ENCODE measurements at places on chromosomes 4 and X. TPM values are rescaled to one million over a fixed set of nuclear protein-coding genes. Genes with fewer than 3 reads are reported as not detected.

NUDT10 gene
- total RNA-seq, result not detected

CT45A5 gene
- not detected for total RNA-seq

GRCh38 chr4:112093636-112094202, 51.5 kb upstream of the FAM241A start:
- DNase-seq, result no peak
- H3K4me1 ChIP-seq, result no peaks in the 10 kb centered on the region
- H3K36me3 ChIP-seq, result no peaks in the 10 kb centered on the region

- H3K27ac ChIP-seq, result no peak overlapping the region
- H3K4me3 ChIP-seq, result no peak overlapping the region
- no peaks in the 10 kb centered on the region for H3K4me1 ChIP-seq
- H3K36me3 ChIP-seq, result no peaks in the 10 kb centered on the region
- peaks cover 6% of the 10 kb centered on the region for H3K27me3 ChIP-seq
These were observed 4.5 kb upstream of the CXCL9 start for GRCh38 chr4:76011700-76012387.

DNA sequence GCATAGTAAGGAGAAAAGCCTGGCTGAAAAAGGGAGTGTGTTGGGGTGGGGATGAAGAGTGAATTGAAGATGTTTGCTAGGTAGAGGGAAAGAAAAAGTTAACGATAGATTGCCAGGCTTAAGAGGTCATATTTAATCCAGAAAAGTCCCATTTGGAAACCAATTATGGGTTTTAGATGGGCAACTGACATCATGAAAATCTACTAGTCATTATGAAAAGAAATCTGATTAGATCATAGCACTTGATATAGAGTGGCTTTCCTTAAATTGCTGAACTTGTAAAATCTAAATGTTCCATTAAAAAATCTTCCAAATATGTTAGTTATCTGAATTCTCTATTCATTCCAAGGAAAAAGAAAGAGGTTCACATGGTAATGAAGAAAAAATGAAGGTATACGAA, 37.5 kb upstream of the IL21 start:
- peaks cover 10% of the 10 kb centered on the region for H3K36me3 ChIP-seq
- no peak overlapping the region for H3K4me3 ChIP-seq
- no peaks in the 10 kb centered on the region for H3K27me3 ChIP-seq

CLDN22 gene
- not detected for total RNA-seq

GRCh38 chr4:106058921-106059320, 163.7 kb downstream of the NPNT start:
- no peak for DNase-seq
- no peak overlapping the region for H3K27ac ChIP-seq
- peaks cover 13% of the 10 kb centered on the region for H3K36me3 ChIP-seq
- no peaks in the 10 kb centered on the region for H3K27me3 ChIP-seq
- H3K4me3 ChIP-seq, result no peak overlapping the region
- H3K4me1 ChIP-seq, result no peaks in the 10 kb centered on the region

GRCh38 chr4:181330654-181331201, 912.5 kb upstream of the TENM3 start:
- no peaks in the 10 kb centered on the region for H3K27me3 ChIP-seq
- no peak for DNase-seq
- no peaks in the 10 kb centered on the region for H3K4me1 ChIP-seq
- H3K27ac ChIP-seq, result no peak overlapping the region
- no peak overlapping the region for H3K4me3 ChIP-seq
- H3K36me3 ChIP-seq, result no peaks in the 10 kb centered on the region

DNA sequence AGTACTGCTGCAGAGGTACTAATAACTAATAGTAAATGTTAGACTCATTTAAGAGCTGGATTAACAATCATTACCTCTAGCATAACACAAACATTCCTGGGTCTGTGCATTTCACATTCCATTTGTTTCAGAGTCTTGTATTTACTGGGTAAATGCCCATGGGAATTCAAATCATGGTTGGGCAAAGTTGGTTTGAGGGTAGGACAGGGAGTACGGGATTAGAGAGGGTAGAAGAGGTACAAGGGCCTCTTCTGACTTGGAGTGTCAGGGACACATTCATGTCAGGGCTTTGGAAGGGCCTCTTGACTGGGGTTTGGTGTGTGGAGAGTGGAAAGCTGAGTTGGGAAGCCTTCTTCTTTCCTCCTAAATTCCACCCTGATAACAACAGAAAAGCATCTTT, 65.9 kb downstream of the WWC2 start:
- no peak overlapping the region for H3K27ac ChIP-seq
- H3K4me3 ChIP-seq, result no peak overlapping the region
- DNase-seq, result no peak
- H3K36me3 ChIP-seq, result no peaks in the 10 kb centered on the region
- H3K4me1 ChIP-seq, result peaks cover 5% of the 10 kb centered on the region

NDST3 gene
- not detected for total RNA-seq

DNA sequence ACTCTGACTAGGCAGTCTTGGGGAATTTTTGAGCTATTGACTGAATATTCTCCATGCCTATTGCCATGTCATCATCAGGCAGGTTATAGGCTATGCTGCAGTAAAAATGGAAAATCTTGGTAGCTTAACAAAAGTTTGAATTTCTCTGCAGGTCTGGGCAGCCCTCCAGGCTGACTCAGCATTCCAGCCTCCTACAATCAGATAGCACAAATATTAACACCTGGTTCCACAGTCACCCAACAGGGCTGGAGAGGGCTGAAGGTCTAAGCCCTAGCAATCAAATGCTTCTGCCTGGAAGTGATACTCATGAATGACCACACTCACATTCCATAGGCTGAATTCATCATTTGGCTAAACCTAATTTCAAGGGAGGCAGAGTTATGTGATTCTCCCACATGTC, 9.6 kb upstream of the PPP3CA start:
- DNase-seq, result no peak
- H3K27ac ChIP-seq, result no peak overlapping the region
- H3K27me3 ChIP-seq, result peaks cover 30% of the 10 kb centered on the region
- no peaks in the 10 kb centered on the region for H3K4me1 ChIP-seq
- H3K36me3 ChIP-seq, result no peaks in the 10 kb centered on the region

DGAT2L6 gene
- total RNA-seq, result not detected

GRCh38 chrX:31545726-31546125, 473.9 kb upstream of the FTHL17 start:
- no peak overlapping the region for H3K27ac ChIP-seq
- no peaks in the 10 kb centered on the region for H3K4me1 ChIP-seq
- DNase-seq, result no peak
- no peak overlapping the region for H3K4me3 ChIP-seq
- no peaks in the 10 kb centered on the region for H3K27me3 ChIP-seq
- H3K36me3 ChIP-seq, result no peaks in the 10 kb centered on the region

ZNF827 gene
- 39.8 TPM for total RNA-seq

DNA sequence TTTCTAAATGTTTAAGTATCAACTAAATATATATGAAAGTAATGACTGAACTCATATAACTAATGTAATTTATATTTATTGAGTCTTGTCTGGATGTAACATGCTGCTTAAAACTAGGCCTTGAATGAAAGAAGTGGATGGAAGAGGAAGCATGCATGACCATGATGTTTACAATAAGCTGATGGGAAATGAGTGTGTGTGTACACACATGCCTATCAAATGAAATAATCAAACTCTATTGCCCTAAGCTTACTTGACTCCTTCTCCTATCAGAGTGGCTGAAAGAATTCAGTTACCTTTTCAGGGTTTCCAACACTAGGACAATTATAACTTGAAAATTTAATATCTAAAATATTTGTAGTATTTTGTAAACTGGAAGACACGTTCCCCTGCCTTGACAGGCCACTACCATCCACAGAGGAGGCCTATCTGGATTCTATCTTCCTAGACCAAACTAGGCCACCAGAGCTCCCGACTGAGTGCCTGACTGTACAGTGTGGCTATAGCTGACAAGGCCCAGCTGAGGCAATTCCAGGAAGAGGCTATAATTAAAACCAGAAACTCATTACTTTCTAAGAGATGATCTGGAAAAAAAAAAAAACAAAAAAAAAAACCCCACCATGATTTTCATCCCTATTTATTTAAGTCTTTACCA, 7.6 kb downstream of the ARSJ start:
- H3K27me3 ChIP-seq, result peaks cover 21% of the 10 kb centered on the region
- DNase-seq, result no peak
- H3K4me3 ChIP-seq, result no peak overlapping the region

DNA sequence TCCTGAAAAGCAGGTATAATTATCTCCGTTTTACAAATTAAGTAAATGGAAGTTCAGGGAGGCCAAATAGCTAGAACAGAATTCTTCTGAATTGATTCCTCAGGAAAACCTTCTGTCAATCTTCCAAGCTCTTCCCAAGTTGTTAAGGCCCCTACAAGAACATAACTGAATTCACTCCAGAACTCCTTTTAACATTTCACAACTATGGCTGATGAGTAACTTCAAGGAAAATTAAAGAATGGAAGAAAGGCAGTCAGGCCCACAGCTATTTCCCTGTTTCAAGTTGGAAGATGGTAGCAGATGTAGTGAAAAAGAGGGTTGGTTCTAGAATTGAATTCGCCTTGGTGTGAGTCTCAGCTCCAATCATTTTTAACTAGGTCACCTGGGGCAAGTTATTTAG, 15.9 kb downstream of the SETD7 start:
- H3K27me3 ChIP-seq, result no peaks in the 10 kb centered on the region
- H3K27ac ChIP-seq, result no peak overlapping the region
- no peak overlapping the region for H3K4me3 ChIP-seq
- no peak for DNase-seq

DNA sequence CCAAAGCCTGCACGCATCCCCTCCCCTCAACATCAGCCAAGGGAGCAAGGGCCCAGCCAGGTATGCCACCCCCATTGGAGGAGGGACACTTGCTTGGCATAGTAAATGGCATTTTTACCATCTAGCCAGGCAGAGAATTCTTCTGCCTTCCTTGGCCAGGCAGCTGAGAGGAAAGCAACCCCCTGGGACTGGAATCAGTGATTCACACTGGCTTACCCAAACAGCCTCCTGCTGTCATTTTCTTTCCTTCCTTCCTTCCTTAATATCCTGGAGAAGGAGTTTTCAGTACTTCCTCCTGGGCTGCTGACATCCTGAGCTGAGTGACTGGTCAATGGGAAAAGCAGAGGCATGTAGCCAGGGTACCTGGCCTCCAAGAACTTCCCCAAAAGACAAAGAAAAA, 28.6 kb upstream of the KIAA1210 start:
- H3K36me3 ChIP-seq, result no peaks in the 10 kb centered on the region
- no peaks in the 10 kb centered on the region for H3K4me1 ChIP-seq
- no peaks in the 10 kb centered on the region for H3K27me3 ChIP-seq
- H3K4me3 ChIP-seq, result no peak overlapping the region
- DNase-seq, result no peak

GRCh38 chr4:54011201-54011600, 53.2 kb downstream of the CHIC2 start:
- H3K27me3 ChIP-seq, result no peaks in the 10 kb centered on the region
- peaks cover 3% of the 10 kb centered on the region for H3K36me3 ChIP-seq
- no peak for DNase-seq
- peaks cover 4% of the 10 kb centered on the region for H3K4me1 ChIP-seq
- H3K4me3 ChIP-seq, result no peak overlapping the region

- no peak for DNase-seq
- no peaks in the 10 kb centered on the region for H3K36me3 ChIP-seq
- H3K27ac ChIP-seq, result no peak overlapping the region
- peaks cover 2% of the 10 kb centered on the region for H3K4me1 ChIP-seq
These were observed 11.6 kb downstream of the SLC25A5 start for GRCh38 chrX:119479845-119480244.

- H3K27me3 ChIP-seq, result peaks cover 24% of the 10 kb centered on the region
- H3K27ac ChIP-seq, result no peak overlapping the region
- H3K36me3 ChIP-seq, result no peaks in the 10 kb centered on the region
- no peak overlapping the region for H3K4me3 ChIP-seq
- no peak for DNase-seq
These were observed 26.8 kb downstream of the FAM114A1 start for GRCh38 chr4:38894322-38894982.

DNA sequence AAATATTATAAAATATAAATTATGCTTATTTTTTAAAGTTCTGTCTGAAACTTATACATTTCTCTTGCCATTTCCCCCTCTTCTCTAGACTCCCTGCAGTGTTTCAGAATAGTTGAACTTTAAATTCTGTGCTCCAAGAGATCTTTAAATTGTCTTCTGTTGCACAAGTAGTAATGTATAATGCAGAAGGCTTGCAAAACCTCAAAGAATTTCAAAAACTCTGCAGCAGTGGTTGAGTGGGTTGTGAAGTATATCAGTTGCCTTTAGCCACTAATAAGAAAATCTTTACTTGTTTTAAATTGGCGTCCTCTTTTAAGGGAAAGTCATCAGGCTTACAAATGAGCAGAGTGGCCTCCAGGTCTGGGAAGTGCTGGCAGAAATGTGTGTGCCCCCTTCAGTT, 1153.3 kb upstream of the PABPC4L start:
- no peaks in the 10 kb centered on the region for H3K4me1 ChIP-seq
- H3K27me3 ChIP-seq, result no peaks in the 10 kb centered on the region
- H3K36me3 ChIP-seq, result no peaks in the 10 kb centered on the region
- no peak for DNase-seq

DNA sequence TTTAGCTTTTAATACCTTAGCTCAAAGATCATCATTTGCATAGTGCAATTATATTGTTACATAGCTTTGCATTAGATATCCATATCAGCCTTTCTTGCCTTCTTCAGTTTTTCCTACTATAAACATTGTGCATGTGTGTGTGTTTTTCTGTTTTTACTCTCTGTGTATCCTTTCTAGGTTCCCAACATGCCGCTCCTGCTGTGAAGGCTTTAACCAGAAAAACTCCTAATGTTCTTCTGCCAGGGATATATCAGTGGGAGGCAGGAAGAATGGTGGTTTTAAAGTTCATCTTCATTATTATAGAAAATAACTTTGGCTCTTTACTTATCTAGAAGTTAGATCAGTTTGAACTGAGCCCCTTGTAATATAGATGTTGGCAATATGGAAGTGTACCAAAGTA, 61.2 kb downstream of the CPE start:
- no peak for DNase-seq
- no peaks in the 10 kb centered on the region for H3K36me3 ChIP-seq
- H3K4me3 ChIP-seq, result no peak overlapping the region
- peaks cover 5% of the 10 kb centered on the region for H3K4me1 ChIP-seq
- H3K27ac ChIP-seq, result no peak overlapping the region

DNA sequence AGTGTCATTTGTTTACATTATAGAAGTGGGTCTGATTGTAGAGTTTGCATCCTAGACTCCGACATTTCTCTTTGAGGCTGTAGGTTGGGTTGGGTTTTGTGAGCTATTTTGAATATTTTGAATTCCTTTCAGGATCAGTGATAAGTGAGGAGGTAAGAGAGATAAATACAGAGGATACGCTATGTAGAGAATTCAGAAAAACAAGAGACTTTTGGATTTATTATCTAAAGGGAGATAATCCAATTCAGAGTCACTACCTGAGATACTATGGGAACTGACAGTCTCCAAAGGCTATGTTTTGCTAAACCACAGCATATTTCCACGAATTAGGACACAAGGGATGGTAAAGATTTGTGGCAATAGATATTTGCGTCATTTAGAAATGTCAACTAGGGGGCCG, 16.9 kb upstream of the RAP2C start:
- no peak overlapping the region for H3K4me3 ChIP-seq
- no peak overlapping the region for H3K27ac ChIP-seq
- H3K4me1 ChIP-seq, result peaks cover 9% of the 10 kb centered on the region
- DNase-seq, result no peak
- no peaks in the 10 kb centered on the region for H3K27me3 ChIP-seq
- H3K36me3 ChIP-seq, result peaks cover 6% of the 10 kb centered on the region
